Hepatocyte (in vitro differentiated cells): ENCODE measurements at places on chromosomes 2 and 18. TPM values are rescaled to one million over a fixed set of nuclear protein-coding genes. Genes with fewer than 3 reads are reported as not detected.
A peak's percentile ranks its signal among the peaks of the same experiment; 100 is the strongest.

The HOXD11 gene
- total RNA-seq: 5.7 and 6.3 TPM in 2 replicates

The MALL gene
- total RNA-seq: 30.8 and 36.0 TPM in 2 replicates

The PARD6G gene
- 11.7 and 11.8 TPM in 2 replicates for total RNA-seq

The IL36G gene
- 0.20 TPM in 1 of 2 replicates, not detected in the other for total RNA-seq

The STPG4 gene
- total RNA-seq: 0.72 TPM in 1 of 2 replicates, not detected in the other

The ACVR1 gene
- 19.1 and 19.6 TPM in 2 replicates for total RNA-seq

The DSG3 gene
- total RNA-seq: 0.36 and 0.43 TPM in 2 replicates

The RAB31 gene
- total RNA-seq: 21.0 and 26.0 TPM in 2 replicates

The DTYMK gene
- 18.9 and 20.7 TPM in 2 replicates for total RNA-seq

The TMEM17 gene
- 3.6 and 4.3 TPM in 2 replicates for total RNA-seq

The VPS4B gene
- total RNA-seq: 49.2 and 60.6 TPM in 2 replicates

The CDK15 gene
- 0.80 and 4.0 TPM in 2 replicates for total RNA-seq

GRCh38 chr2:193695367-193695766 is 1500.6 kb upstream of the TMEFF2 start:
- no peaks in the 10 kb centered on the region for H3K36me3 ChIP-seq
- H3K27me3 ChIP-seq: no peaks in the 10 kb centered on the region
- H3K27ac ChIP-seq: no peak overlapping the region
- no peaks in the 10 kb centered on the region for H3K4me1 ChIP-seq
- peak; percentile 22 for DNase-seq

GRCh38 chr18:77990131-77990530 is 740.5 kb downstream of the GALR1 start:
- H3K4me1 ChIP-seq: no peaks in the 10 kb centered on the region
- no peaks in the 10 kb centered on the region for H3K36me3 ChIP-seq
- no peak overlapping the region for H3K4me3 ChIP-seq
- no peak for DNase-seq

DNA sequence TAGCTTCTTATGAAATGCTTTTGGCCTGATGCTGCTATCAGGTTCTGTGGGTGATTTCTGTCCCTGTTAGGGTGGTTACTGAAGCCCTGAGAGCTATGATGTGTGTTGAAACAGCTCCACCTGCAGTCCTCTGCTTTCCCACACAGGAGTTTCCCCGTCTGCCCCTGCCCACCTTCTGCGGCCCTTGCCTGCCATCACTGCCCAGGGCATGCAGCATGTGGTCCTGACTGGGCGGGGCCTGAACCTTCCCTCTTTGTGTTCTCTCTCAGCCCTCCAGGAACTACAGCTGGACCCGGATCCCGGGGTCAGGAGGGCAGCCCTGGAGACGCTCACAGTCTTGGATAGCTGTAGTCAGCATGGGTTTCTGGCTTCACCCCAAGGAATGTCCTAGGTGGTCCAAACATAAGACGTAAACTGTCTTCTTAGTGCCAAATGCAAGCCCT is 21.4 kb downstream of the HJURP start:
- H3K36me3 ChIP-seq: no peaks in the 10 kb centered on the region
- H3K4me1 ChIP-seq: peaks cover 5% of the 10 kb centered on the region
- no peaks in the 10 kb centered on the region for H3K27me3 ChIP-seq
- no peak overlapping the region for H3K4me3 ChIP-seq

DNA sequence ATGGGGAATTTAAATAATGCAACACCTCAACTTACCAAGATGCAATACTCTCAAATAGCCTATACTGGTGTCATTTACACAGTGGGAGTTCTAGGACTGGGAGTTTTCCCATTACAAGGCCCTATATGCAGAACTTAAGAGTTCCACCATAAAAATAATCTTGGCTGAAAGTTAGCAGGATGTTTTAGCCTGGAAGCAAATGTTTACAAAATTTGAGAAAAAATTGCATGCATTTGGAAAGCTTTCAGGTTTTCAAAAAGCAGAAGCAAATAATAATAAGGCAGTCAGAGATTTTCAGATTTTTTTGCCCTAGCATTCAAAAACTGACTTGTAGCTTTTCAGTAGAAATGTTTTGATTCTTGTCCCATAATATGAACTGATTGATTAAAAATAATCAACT is 397.3 kb downstream of the ARHGAP15 start:
- H3K27me3 ChIP-seq: no peaks in the 10 kb centered on the region
- H3K27ac ChIP-seq: peak overlapping the region; percentile 42
- H3K4me3 ChIP-seq: no peak overlapping the region
- peaks cover 47% of the 10 kb centered on the region for H3K4me1 ChIP-seq

GRCh38 chr2:96953611-96953978 is 32.8 kb downstream of the FAM178B start:
- H3K36me3 ChIP-seq: no peaks in the 10 kb centered on the region
- no peaks in the 10 kb centered on the region for H3K27me3 ChIP-seq
- H3K27ac ChIP-seq: peak overlapping the region; percentile 51
- no peak for DNase-seq
- H3K4me3 ChIP-seq: no peak overlapping the region
- peaks cover 40% of the 10 kb centered on the region for H3K4me1 ChIP-seq

DNA sequence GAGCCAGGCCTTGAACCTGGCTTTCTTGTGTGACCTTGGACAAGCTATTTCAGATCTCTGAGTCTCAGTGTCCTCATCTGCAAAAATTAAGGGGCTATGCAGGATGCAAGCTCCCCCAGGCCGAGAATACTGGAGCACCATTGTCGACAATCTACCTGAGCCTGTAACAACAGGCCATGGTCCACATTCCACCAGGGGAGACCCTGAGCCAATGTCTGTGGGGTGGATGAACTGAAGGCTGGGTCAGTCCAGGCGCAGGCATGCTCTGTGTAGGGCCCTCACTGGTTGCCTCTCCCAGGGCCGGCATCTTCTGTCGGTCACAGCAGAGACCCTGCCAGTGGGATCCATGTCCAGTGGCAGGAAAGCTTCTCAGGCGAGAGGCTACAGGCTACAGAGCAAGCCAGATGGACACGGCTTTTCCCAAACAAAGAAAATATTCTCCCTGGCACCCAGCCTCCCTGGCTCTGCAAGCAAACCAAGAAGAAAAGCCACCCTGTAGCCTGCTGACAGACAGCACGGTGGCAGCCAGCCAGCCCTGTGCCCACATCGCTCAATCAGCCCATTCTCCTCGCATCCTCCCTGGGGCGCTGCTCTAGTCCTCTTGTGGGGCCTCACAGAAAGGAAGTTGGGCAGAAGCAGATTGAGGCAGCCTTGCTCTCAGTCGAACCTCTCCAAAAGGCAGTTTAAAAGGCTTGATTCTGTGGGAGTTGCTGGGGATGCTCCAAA is 48.7 kb upstream of the FZD7 start:
- H3K27ac ChIP-seq: peak overlapping the region; percentile 51
- H3K4me1 ChIP-seq: peaks cover 3% of the 10 kb centered on the region
- no peak for DNase-seq
- H3K36me3 ChIP-seq: no peaks in the 10 kb centered on the region
- no peak overlapping the region for H3K4me3 ChIP-seq

- no peak overlapping the region for H3K4me3 ChIP-seq
- no peaks in the 10 kb centered on the region for H3K36me3 ChIP-seq
- H3K27me3 ChIP-seq: no peaks in the 10 kb centered on the region
- peak; percentile 55 for DNase-seq
- peak overlapping the region; percentile 47 for H3K27ac ChIP-seq
- H3K4me1 ChIP-seq: peaks cover 29% of the 10 kb centered on the region
Observed at GRCh38 chr2:111162718-111163331, 42.1 kb downstream of the BCL2L11 start.

- no peaks in the 10 kb centered on the region for H3K27me3 ChIP-seq
- no peak for DNase-seq
- no peak overlapping the region for H3K4me3 ChIP-seq
Observed at GRCh38 chr2:233451950-233452349, 97.7 kb downstream of the DGKD start.

- H3K27ac ChIP-seq: no peak overlapping the region
- peaks cover 7% of the 10 kb centered on the region for H3K4me1 ChIP-seq
- no peaks in the 10 kb centered on the region for H3K36me3 ChIP-seq
- H3K27me3 ChIP-seq: no peaks in the 10 kb centered on the region
- H3K4me3 ChIP-seq: no peak overlapping the region
Observed at GRCh38 chr2:203550266-203550665, 15.2 kb upstream of the RAPH1 start.

GRCh38 chr2:229089776-229090175 is 181.3 kb downstream of the PID1 start:
- peak overlapping the region; percentile 4 for H3K27ac ChIP-seq
- H3K4me1 ChIP-seq: peaks cover 30% of the 10 kb centered on the region
- no peak overlapping the region for H3K4me3 ChIP-seq
- no peaks in the 10 kb centered on the region for H3K27me3 ChIP-seq

DNA sequence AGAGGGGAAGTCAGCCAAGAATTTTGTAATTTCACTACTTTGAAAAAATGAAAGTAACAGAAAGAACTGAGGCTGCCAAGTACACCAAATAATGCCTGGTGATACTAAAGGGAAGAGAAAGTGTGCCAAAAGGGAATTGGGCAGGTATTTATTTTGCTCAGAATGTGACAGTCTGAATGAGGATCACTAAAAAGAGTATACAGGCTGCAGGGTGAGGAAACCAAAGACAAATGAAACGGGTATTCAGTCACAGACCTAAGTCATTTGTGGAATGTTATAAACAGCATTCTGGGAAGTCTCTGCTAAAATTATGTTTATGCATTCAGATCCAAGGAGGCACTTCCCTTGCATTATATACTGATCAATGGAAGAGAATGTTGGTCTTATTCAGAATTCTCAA is 418.6 kb upstream of the SLC39A10 start:
- H3K27ac ChIP-seq: no peak overlapping the region
- no peaks in the 10 kb centered on the region for H3K36me3 ChIP-seq
- H3K27me3 ChIP-seq: no peaks in the 10 kb centered on the region
- no peak overlapping the region for H3K4me3 ChIP-seq

- no peak overlapping the region for H3K4me3 ChIP-seq
- peaks cover 45% of the 10 kb centered on the region for H3K4me1 ChIP-seq
- DNase-seq: no peak
- peak overlapping the region; percentile 56 for H3K27ac ChIP-seq
Observed at GRCh38 chr2:8633186-8633734, 48.6 kb upstream of the ID2 start.

DNA sequence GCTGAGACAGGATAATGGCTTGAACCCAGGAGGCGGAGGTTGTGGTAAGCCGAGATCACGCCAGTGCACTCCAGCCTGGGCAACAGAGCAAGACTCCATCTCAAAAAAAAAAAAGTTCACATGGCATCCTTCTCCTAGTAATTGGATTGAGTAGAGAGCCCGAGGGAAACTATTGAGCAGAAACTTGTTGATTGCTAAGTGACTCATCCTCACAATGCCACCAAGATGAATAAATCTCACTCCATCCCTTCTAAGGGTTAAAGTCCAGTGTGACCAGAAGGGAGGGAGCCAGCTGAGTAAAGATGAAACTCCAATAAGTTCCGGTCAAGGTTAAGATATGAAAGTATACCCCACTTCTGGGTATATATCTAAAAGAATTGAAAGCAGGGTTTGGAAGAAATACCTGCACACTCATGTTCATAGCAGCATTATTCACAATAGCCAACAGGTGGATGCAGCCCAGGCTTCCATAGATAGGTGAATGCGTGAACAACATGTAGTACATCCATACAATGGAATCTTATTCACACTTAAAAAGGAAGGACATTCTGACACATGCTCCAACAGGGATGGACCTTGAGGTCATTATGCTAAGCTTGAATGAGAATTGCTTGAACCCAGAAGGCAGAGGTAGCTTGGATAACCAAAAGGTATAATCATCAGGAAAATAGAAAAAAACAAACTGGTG is 13.0 kb upstream of the FHL2 start:
- no peaks in the 10 kb centered on the region for H3K27me3 ChIP-seq
- no peaks in the 10 kb centered on the region for H3K4me1 ChIP-seq
- H3K36me3 ChIP-seq: no peaks in the 10 kb centered on the region

DNA sequence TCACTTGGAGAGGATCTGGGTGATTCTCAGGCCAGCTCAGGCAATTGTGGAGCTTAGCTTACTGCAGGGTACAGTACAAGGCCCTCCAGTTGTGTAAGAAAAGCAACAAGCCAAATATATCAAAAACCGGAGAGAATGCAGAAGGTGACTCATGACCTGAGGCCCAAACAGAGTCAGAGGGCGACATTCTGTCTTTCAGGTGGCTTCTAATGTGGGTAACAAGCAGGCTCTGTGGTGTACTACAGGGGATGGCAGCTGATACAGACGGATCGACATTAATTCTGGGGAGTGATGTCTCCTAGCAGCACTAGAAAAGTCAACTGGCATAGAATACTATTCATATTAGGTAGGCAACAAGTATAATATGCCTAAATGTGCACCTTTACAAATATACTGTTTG is 219.5 kb upstream of the SOX11 start:
- H3K4me3 ChIP-seq: no peak overlapping the region
- no peak for DNase-seq
- H3K4me1 ChIP-seq: peaks cover 3% of the 10 kb centered on the region
- H3K36me3 ChIP-seq: no peaks in the 10 kb centered on the region
- H3K27ac ChIP-seq: no peak overlapping the region

GRCh38 chr2:207123776-207124391 is 41.9 kb downstream of the KLF7 start:
- H3K27me3 ChIP-seq: no peaks in the 10 kb centered on the region
- no peaks in the 10 kb centered on the region for H3K36me3 ChIP-seq
- H3K4me1 ChIP-seq: no peaks in the 10 kb centered on the region
- no peak for DNase-seq
- H3K4me3 ChIP-seq: no peak overlapping the region

DNA sequence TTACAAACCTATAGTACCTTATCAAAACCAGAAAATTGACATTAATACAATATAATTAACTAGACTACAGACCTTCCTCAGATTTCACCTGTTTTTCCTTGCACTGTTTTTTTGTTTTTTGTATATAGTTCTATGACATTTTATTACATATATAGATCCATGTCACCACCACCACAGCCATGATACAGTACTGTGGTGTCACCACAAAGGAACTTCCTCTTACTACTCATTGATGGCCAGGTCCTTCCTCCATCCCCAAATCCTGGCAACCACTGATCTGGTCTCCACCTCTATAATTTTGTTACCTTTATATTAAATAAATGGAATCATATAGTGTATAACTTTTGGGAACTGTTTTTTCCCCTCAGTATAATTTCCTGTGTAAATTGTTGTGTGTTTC is 19.4 kb upstream of the ATP6V1B1 start:
- H3K4me3 ChIP-seq: no peak overlapping the region
- no peaks in the 10 kb centered on the region for H3K36me3 ChIP-seq
- H3K27me3 ChIP-seq: peaks cover 43% of the 10 kb centered on the region
- no peaks in the 10 kb centered on the region for H3K4me1 ChIP-seq

DNA sequence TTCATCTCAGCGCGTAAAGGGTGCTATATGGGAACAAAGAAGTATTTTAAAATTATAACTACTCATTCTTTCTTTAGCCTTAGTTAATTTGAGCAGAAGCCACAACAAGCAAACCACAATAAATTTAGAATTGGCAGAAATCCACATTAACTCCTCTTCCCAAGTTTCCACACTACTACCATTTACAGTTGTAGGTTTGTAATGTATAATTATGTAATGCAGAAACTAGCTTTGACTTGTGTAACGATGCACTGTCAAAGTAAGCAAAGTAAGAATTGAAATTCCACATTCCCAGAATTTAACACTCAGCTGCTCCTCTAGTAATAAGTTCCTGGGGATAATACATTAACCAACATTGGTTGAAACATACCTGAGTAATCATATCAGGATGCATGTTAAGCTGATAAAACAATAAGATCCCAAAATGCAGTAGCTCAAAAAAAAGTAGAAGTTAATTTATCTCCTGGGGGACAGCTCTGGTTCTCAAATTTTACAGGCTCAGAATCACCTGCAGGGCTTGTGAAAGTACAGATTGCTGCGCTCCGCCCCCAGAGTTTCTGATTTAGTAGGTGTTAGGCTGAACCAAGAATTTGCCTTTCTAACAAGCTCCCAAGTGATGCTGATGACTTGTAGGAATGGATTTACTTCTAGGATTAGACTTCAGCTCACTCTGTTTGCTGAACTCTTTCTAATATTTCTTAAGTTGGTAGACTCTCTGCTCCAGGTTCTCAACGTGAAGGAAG is 9.9 kb downstream of the GRP start:
- H3K36me3 ChIP-seq: no peaks in the 10 kb centered on the region
- H3K27me3 ChIP-seq: peaks cover 49% of the 10 kb centered on the region
- DNase-seq: no peak

GRCh38 chr2:219527076-219527394 is 12.8 kb downstream of the ASIC4 start:
- H3K4me1 ChIP-seq: peaks cover 15% of the 10 kb centered on the region
- no peak overlapping the region for H3K4me3 ChIP-seq
